ENCODE measurements at places on chromosomes 3 and 15. TPM values are rescaled to one million over a fixed set of nuclear protein-coding genes. Genes with fewer than 3 reads are reported as not detected.

The CLDN16 gene
- total RNA-seq: not detected

The DLG1 gene
- total RNA-seq: 52.7 TPM

The HCLS1 gene
- total RNA-seq: 9.2 TPM

The DIS3L gene
- total RNA-seq: 32.3 TPM

The DOCK3 gene
- total RNA-seq: 0.91 TPM

GRCh38 chr15:66702787-66703539 lies 927 bp downstream of the SMAD6 start:
- DNase-seq: no peak

DNA sequence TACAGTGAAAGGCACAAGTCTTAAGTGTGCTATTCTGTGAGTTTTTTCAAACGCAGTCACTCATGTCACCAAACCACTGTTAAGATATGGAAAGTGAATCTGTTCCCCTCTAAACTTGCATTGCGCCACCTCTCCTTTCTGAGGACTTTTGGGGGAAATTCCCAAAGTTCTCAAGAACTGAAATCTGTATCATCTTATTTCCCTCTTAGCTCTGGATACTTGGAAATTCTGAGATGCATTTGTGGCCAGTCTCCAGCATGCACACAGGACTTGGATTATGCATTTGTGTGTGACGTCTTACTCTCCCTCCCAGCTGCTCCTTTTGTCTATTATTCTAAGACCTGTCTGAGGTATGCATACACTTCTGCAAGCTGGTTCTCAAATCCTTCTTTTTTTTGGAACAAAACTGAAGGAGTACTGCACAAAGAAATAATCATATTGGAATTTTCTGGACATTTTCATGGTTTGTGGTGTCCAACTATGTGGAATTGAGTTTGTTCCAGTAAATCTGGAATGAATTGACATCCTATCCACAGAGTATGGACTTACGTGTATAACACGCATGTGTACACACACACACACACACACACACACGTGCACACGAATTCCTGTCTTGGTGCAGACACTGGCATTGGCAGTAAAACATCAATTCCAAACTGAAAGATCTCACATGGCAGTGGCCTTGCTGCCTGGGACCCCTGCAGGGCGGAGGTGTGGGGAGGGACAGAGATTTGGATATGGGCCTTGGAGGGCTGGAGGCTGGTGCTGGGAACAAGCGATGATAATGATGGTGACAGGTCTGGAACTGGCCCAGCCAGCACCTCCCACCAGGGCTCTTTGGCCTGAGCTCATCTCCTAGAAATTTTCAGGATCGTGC lies 8.2 kb upstream of the LCTL start:
- DNase-seq: no peak

- no peak for DNase-seq
Measured at GRCh38 chr3:195907684-195907933, 742 bp downstream of the TNK2 start.

GRCh38 chr15:33982516-33982915 lies 14.2 kb downstream of the CHRM5 start:
- no peak for DNase-seq

DNA sequence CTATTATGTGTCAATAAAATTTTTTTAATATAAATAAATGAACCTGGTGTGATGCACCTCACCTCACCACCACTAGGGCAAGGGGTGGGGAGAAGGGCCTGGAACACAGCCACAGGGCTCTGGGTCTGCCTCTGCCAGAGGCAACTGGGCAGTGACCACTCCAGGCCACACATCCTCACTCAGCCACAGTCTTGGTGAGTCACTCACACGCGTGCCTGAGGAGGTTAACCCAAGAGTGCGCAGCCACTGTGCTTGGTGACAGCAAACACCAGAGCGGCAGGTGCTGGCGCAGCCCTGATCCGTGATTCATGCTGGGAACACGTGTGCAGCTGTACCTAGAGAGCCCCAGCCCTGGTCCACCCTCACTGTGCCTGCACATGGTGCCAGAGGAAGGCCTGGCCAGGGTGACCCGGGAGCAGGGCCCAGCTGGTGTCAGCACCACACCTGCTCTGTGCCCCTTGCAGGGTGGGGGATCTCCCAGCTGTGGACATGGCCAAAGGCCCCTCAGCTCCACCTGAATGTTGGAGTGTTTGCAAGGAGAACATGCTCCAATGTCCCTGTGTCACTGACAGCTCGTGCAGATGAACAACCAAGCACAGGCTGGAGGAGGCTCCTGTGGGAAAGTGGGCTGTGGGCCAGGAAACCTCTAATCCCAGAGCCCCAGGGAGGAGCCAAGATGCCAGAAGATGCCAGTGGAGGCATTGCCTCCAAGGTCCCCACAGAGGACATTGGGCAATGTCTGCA lies 2.1 kb downstream of the SLC41A3 start:
- DNase-seq: peak; percentile 86

DNA sequence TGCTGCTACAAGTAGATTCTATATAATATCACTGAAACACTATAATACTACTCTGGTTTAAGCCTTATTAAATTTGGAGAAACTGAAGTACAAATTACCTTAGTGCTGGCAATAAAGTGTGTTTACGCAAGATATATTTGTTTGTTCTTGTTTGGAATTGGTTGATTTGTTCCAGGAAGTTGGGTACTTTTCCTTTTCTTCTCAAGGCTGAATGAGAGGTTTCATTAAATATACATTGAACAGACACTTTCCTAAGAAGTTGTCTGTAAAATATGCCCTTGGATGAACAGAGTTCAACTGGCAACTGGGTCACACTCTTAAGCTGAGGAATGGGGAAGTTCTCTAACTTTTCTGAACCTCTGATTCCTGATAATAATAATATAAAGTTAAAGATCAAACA lies 542.1 kb upstream of the NAALADL2 start:
- no peak for DNase-seq

DNA sequence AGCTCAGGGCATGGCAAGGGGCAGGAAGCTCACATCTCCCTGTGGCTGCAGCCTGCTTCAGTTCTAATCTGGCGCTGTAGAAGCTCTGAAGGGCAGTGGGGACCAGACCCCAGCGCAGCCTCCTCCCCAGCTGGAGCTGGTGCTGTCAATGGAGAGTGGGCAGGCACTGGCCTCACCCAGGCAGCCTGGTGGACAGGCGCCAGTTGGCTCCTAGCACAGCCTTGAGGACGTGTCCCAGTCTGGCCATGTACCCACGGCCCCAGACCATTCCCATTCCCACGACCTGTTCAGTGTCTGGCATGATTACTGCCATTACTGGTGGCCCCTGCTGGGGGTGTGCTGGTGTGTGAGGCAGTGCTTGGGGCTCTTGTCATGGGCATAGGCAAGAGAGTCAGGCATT lies 16.3 kb downstream of the TYRO3 start:
- no peak for DNase-seq

DNA sequence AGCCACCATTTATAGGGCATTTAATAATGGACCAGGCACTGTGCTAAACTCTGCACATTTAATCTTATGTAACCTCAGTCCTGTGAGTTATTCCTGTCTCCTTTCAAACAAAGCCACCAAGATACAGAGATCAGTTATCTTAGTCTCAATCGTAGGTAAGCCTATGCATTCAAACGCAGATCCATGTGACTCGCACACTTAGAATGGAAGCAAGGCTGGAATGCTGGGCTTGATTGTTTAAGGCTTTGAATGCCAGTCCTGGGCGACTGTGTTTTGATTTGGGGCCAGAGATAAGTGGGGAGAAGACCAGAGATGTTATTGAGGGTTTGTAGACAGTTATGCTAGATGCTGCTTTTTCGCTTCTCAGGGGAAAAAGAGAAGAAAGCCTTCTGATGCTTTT lies 22.2 kb downstream of the MED12L start:
- DNase-seq: no peak
